H54 (cell line): ENCODE measurements at places on chromosomes 13 and 19.

DNA sequence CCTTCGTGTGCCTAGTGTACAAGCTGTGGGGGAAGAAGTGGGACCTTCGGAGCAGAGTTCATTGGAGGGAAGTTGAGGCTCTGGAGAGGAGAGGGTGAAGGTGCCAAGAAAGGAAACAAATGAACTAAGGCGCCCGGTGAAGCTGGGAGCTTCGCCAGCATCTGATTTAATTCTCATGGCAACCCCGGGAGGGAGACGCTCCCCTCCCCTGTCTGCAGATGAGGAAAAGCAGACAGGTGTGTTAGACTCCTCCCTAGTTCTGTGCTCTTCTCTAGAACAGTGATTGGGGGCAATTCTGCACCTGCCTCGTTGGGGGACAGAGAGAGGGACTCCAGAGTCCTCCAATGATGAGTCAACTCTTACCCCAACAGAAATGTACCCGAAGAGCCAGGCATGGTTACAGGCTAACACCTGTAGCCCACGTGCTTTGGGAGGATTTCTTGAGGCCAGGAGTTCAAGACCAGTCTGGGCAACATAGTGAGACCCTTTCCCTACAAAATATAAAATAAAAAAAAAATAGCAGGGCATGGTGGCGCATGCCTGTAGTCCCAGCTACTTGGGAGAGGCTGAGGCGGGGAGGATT is 4.2 kb downstream of the SSC5D start:
- no peak for DNase-seq

GRCh38 chr19:44212866-44213346 is 574 bp downstream of the ZNF227 start:
- peak; percentile 27 for DNase-seq

- no peak for DNase-seq
These were observed 20.3 kb upstream of the RAP2A start for GRCh38 chr13:97413694-97414093.

- DNase-seq = no peak
These were observed 1439.4 kb downstream of the UQCRFS1 start for GRCh38 chr19:27773318-27774094.

DNA sequence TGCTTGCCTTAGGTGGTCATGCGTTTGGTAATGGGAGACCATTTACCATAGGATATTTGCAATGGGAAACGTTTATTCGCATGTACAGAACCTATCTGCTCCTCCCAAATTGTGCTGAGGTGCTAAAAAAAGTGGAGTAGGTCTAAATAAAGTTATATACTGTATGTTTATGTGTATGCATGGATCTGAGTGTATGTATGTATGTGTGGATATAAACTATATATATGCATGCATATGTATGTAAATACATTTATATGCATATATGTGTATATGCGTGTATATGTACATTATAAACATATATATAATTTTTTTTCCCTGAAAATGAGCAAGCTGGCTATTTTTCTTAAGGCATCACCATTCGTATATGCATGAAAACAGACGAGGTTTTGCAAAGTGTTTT is 95.9 kb downstream of the HS6ST3 start:
- no peak for DNase-seq

DNA sequence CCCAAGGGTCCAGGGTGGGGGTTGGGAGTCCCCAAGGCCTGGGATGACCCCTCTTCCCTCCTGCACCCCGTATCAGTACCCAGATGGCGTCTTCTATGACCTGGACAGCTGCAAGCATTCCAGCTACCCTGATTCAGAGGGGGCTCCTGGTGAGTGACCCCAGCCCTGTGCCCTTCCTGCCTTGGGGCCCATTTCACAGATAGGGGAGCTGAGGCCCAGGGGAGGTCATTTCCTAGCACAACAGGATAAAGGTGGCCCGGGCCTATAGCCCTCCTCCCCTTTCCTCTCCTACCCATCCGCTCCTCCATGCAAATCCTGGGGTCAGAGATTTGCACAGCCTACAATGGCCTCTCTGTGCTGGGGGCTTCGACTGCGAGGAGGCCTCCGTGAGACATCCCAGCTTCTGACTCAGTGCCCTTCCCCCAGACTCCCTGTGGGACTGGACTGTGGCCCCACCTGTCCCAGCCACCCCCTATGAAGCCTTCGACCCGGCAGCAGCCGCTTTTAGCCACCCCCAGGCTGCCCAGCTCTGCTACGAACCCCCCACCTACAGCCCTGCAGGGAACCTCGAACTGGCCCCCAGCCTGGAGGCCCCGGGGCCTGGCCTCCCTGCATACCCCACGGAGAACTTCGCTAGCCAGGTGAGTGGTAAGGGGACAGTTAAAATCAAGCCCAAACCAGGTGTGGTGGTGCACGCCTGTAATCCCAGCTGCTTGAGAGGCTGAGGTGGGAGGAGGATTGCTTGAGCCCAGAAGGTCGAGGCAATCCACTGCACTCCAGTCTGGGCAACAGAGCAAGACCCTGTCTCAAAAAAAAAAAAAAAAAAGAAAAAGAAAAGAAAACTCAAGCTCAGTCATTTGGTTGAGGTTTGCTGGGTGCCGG is 3.9 kb downstream of the SPIB start:
- DNase-seq = no peak

DNA sequence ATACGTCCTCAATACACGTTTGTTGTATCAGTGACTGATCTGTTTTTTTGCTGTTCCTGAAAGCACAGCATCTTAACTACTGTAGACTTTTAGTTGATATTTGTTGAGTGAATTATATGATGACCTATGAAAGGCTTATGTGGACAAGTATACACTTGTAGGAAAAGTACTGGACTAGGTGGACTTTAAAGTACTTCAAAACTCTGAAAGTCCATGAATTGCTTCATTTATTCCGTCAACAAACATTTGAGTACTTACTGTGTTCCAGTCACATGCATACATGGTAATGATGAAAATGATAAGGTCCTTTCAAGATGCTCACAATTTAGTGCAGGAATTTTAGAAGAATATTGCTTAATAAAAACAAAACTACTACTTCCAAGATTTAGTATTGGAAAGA is 3.1 kb downstream of the WDFY2 start:
- no peak for DNase-seq

DNA sequence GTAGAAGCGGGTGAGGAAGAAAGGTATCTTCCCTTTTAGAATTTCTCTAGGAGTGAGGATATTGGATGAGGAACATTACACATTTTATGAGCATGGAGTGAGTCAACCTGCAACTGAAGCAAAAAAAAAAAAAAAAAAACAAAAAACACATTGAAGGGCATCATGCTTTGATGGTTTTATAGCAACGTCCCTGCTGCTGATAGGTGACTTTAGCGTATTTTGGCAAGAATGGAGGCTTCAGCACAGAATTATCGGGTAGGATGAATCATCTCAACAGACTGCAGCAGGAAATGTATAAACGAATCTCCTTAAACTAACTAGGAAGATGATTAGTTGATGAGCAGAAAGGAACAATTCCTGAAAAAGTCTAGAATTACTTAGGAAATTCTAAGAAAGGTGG is 1359.6 kb upstream of the ATXN8OS start:
- no peak for DNase-seq

DNA sequence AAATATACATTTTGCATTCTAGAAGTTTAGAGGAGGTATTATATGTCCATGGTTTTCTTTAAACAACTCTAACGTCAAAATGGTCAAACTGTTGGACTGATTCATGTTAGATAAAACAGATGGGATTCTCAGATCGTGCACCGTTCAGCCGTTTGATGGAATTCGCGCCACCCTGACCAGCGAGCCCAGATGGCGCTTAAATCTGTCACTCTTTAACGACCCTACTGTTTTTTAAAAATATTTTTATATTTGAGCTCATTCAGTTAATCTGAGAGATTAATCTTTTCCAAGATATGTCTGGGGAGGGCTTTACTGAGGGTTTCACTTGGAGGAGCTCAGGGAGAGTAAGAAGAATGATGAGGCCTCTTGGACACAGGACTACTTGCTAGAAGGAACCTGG is 164.4 kb downstream of the TM9SF2 start:
- no peak for DNase-seq

- DNase-seq = no peak
These were observed 97.1 kb upstream of the IRS2 start for GRCh38 chr13:109883181-109884180.

GRCh38 chr13:48574041-48574796 is 41.3 kb upstream of the RCBTB2 start:
- DNase-seq = no peak

- DNase-seq = no peak
These were observed 10.9 kb downstream of the EXOC3L2 start for GRCh38 chr19:45234089-45234869.

DNA sequence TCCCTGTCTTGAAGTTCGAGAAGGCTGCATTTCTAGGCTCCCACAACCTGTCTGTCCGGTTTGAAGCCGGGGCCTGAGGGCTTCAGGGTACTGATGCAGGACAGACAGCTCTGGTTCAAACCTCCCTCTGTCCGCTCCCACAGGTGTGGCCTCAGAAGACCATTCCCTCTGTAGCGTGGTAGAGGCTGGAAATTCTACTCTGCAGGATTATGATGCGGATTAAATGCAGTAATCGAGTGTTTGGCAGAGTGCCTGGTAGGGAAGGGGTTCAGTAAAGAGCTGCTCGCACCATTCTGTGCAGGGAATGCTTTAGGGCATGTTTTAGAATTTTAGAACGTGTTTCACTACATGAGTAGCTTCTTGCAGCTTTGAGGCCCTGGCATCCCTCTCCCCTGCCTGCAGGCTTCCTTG is 30.5 kb downstream of the PPP1R37 start:
- DNase-seq = no peak

GRCh38 chr19:27744926-27745768 is 1467.8 kb downstream of the UQCRFS1 start:
- no peak for DNase-seq

GRCh38 chr13:78241278-78241919 is 322.8 kb upstream of the EDNRB start:
- DNase-seq = peak; percentile 5

GRCh38 chr19:48953990-48954594 is 583 bp upstream of the BAX start:
- no peak for DNase-seq

DNA sequence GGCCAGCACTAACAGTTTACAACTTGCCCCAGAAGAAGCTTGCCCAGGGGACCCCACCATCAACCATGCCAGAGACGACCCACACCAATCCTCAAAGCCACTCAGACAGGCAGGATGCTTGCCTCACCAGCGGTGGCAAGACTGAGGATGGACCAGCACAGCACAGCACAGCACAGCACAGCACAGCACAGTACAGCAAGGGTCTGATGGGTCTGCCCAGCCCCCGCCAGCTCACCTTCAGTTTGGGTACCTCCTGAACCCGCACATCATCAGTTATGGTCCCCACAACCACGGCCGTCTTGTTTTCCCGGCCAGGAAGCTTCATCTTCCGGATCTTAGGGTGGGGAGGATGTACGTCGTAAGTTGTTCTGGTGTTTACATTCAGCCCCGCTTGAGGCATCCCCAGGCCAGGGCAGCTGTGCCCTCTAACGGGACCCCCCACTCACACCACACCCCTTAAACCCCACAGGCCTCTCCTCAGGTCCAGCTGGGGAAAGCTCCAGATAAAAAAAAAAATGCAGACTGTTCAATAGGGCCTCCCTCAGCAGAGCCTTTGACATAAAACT is 1.7 kb upstream of the FAM83E start:
- DNase-seq = no peak

DNA sequence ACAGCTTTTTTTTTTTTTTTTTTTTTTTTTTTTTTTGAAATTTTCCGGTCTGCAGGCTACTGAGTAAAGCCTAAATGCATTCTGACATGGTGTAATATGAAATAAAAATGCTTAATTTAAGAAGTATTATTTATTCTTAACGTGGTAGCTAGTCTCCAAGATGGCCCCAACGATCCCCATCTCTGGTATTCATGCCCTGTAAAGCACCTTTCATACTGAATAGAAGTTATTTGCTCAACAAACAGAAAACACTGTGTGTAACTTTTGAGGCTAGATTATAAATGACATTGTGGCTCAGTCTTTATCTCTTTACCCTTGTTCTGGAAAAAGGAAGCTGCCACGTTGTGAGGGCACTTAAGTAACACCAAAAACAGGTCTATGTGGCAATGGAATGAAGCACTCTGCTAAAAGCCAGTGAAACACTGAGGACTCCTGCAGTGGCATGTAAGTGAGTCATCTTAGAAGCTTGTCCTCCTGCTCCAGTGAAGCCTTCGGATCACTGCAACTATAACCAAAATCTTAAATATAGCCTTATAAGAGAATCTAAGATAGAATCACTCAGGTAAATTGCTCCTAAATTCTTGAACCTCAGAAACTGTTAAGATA is 128.7 kb downstream of the UGGT2 start:
- peak; percentile 66 for DNase-seq

- no peak for DNase-seq
These were observed 6.0 kb downstream of the C13orf42 start for GRCh38 chr13:51105046-51105445.

- no peak for DNase-seq
These were observed 286.7 kb upstream of the SLITRK6 start for GRCh38 chr13:86085890-86086289.

- DNase-seq = no peak
These were observed 731.8 kb upstream of the ARGLU1 start for GRCh38 chr13:107299717-107300116.

GRCh38 chr19:51091126-51091525 is 8.4 kb upstream of the KLK14 start:
- no peak for DNase-seq

- DNase-seq = no peak
These were observed 1.7 kb downstream of the CYP4F8 start for GRCh38 chr19:15616627-15617270.

GRCh38 chr13:85521657-85522056 is 277.6 kb downstream of the SLITRK6 start:
- DNase-seq = no peak

- no peak for DNase-seq
These were observed 3.0 kb downstream of the PCID2 start for GRCh38 chr13:113205428-113205931.
